ENCODE measurements at places on chromosomes 5 and 9.
A peak's percentile ranks its signal among the peaks of the same experiment; 100 is the strongest.

- DNase-seq, result peak; percentile 61
Measured at GRCh38 chr5:140557136-140557805, at the start of gene SRA1. TSS of gene SRA1 (minus strand) at chr5:140557473. CDS start at chr5:140557452, 21 bp downstream.

- no peak for DNase-seq
Measured at GRCh38 chr9:6232336-6232945, 16.8 kb downstream of the IL33 start.

DNA sequence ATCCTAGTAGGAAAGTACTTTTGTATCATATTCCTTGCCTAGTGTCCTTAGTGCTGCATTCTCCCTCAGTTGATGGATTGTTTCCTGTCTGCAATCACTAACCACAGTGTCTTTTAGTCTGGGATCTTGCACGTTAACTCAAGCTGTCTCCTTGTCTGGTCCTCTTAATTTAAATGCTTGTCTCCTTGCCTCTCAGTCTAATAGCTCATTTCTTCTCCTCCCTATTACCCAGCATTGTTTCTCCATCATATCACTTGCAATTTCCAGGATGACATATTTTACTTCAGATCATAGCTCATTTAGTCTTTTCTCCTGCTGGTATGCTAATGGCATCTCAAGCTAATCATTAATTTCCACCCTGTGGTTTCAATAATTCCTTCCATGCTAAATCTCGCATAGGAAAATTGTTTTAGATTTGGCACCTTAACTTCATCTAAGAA lies 2052.0 kb upstream of the C9orf72 start:
- no peak for DNase-seq

DNA sequence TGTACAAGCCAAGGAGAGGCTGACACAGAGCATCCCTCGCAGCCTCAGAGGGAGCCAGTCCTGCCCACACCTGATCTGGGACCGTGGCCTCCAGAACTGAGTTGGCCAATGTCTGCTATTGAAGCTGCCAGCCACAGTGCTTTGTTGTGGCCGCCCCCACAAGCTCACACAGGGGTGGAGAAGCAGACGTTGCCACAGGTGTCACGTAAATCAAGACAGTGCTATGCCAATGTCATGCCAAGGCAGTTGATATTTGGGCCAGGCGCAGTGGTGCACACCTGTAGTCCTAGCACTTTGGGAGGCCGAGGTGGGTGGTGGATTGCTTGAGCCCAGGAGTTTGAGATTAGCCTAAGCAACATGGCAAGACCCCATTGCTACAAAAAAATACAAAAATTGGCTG lies 17.3 kb upstream of the TERT start:
- no peak for DNase-seq

DNA sequence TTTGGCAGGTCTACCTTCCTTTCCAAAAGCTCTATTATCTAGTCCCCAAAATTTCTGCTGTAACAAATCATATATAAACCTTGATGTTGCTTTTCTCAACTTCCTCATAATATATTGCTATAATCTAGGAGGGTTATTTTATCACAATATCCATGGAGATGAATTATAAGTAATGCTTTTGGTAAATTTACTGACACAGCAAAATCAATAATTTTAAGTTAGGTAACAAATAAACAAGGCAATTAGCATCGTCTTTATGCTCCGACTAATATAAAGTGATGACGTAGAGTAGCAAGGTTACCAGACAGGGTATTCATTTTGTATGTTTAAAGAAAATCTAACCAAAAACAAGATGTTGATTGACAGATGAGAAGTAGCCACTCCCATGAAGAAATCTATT lies 132.3 kb upstream of the ST8SIA4 start:
- no peak for DNase-seq

GRCh38 chr5:1498623-1499416 lies 24.9 kb downstream of the LPCAT1 start:
- DNase-seq, result no peak

GRCh38 chr5:73901455-73901854 lies 275.5 kb downstream of the ARHGEF28 start:
- DNase-seq, result no peak

- no peak for DNase-seq
Measured at GRCh38 chr5:178404987-178405386, 172.4 kb upstream of the PHYKPL start.

GRCh38 chr5:127812570-127812969 lies 109.4 kb downstream of the CCDC192 start:
- no peak for DNase-seq

- no peak for DNase-seq
Measured at GRCh38 chr9:108691614-108692013, 164.2 kb downstream of the ACTL7B start.

GRCh38 chr9:97128919-97129318 lies 90.0 kb upstream of the CTSV start:
- no peak for DNase-seq

- no peak for DNase-seq
Measured at GRCh38 chr5:95934207-95934804, 27.3 kb downstream of the ELL2 start.

- DNase-seq, result no peak
Measured at GRCh38 chr9:69421908-69422801, 97.1 kb downstream of the ENTREP1 start.

- no peak for DNase-seq
Measured at GRCh38 chr5:165227515-165227914, 1722.1 kb downstream of the MAT2B start.

GRCh38 chr9:138060365-138060764 lies 182.8 kb downstream of the CACNA1B start:
- DNase-seq, result no peak

GRCh38 chr5:128099944-128100343 lies 16.4 kb downstream of the SLC12A2 start:
- no peak for DNase-seq

GRCh38 chr5:76331126-76331525 lies 72.0 kb upstream of the IQGAP2 start:
- DNase-seq, result no peak

- DNase-seq, result no peak
Measured at GRCh38 chr5:36058776-36059175, 7.9 kb downstream of the UGT3A2 start.

DNA sequence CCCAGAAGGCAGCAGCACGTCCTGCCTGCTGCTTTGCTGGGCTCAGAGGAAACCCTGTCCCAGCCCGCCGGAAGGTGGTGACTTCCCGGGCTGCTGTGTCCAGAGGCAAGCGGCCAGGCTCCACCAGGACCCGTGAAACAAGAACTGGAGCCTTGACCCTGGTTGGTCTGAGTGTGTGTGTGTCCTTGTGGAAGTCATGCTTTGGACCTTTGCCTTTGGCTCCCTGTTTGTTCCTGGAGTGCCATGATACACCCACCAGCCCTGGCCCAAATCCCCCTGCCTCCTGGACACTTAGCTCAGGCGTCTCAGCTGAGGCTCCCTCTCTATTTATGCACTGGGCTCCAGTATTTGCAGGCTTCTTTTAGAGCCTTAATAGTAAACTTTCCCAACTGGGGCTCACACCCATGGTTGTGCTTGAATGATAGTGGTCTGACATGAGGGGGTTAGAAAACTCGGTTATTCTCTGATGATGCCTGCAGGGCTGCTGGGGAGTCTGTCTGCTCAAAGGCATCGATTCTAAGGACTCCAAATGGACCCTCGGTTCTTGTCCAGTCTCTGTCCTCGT lies 72.2 kb downstream of the C9orf50 start:
- no peak for DNase-seq

GRCh38 chr5:176955895-176956294 lies 50.7 kb downstream of the UIMC1 start:
- no peak for DNase-seq

DNA sequence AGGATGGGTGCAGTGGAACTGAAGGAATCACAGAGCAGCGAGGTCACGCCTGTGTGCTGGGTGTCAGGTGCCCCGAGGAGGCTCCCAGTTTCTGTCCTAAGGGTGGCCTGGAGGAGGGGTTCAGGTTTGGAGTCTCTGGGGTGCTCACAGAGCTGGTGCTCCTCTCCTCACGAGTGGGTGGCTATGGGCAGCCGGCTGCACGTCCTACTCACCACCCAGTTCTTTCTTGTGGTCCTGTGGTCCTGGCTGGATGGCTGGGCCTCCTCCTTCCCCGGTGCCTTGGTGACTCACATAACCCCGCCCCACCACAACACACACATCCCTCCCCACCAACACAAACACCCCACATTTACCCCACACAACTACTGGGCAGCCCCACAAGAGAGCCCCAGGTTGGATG lies 9.9 kb upstream of the PTGS1 start:
- DNase-seq, result no peak

DNA sequence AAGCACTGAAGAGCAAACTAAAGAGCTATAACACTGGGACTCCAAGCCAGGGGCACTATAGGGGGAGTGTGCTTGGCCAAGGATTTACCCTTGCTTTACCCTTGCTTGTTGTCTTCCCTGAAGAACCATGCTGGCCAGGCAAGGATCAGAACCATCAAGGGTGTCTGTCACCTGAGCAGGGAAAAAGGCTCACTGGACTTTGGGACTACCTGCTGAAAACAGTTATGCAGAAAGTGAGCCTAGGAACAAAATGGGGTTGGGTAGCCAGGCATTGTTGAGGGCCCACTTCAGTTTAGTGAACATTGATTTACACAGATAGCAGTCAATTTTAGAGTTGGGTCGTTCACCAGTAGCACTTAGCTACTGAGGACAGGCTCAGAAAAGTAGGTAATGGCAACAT lies 8.0 kb upstream of the TMEM171 start:
- DNase-seq, result no peak

DNA sequence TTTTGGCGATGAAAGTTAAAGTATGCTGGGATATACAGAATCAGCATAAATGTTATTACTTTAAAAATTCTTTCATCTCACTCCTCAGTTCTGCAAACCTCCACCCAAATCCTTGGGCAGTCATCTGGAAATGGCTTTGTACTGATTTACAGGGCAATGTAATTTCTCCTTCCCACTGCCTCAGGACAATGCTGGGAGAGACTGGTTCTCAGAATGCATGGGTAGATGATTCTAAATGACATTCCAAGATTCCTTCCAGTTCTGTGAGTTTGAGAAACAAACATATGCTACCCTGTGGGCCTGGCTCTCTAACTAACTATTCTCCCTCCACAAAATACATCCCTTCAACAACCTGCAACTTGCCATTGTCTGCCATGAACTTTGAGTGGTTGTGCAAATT lies 7.5 kb upstream of the PSAT1 start:
- no peak for DNase-seq

DNA sequence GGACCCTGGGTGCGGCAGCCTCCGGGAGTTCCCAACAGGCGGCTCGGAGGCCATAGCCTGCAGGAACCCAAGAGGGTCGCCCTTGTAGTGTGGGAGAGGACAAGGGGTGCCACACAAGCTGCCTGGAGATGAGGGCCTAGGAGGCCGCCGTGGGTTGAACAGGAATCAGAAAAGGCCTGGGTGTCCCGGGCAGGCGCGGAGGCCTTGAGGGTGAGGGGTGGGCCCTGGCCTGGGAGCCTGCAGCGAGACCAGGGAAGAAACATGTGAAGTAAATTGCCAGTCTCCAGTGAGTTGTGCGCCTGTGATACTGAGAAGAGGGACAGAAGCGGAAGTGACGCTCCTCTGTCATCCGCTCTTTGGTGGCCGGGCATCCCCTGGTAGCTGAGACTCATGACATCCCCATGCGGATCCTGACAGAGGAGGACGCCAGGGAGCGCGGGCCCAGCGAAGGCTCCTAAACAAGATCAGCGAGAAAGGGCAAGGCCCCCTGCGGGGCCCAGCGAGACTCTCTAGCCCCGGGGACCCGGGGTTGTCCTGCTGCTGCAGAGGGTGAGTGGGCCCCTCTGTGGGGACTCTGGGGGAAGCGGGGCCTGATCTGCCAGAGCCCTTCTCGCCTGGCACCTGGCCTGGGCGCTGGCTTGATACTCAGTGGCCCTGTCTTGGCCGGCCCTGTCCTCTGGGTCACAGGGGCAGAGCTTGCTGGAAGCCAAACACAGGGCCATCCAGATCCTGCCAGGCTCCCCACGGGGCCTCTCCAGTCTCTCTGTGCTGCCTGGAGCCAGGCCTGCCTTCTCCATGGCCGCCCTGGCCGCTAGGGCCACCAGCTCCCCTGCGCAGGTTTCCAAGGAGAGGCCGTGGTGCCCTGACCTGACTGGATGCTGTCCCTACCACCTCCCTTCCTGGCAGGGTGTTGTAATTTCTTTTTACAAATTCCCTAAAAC lies 788.4 kb downstream of the TLE4 start:
- no peak for DNase-seq

GRCh38 chr5:113233606-113234005 lies 201.2 kb downstream of the TSSK1B start:
- no peak for DNase-seq

GRCh38 chr9:126999315-127000068 lies 84.9 kb downstream of the RALGPS1 start:
- DNase-seq, result no peak

DNA sequence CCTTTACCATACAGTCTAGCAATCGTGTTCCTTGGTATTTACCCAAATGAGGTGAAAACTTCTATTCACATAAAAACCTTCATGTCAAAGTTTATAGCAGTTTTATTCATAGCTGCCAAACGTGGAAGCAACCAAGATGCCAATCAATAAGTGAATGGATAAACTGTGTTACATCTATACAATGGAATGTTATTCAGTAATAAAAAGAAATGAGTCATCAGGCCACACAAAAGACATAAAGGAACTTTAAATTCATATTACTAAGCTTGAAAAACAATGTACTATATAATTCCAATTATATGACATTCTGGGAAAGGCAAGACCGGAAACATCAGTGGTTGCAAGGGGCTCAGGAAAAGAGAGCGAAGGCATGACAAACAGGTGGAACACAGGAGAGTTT lies 679.9 kb downstream of the ISL1 start:
- DNase-seq, result no peak

- DNase-seq, result no peak
Measured at GRCh38 chr5:68898951-68899471, 194.8 kb upstream of the SLC30A5 start.

GRCh38 chr5:168961681-168962080 lies 339.3 kb downstream of the SLIT3 start:
- DNase-seq, result no peak

- no peak for DNase-seq
Measured at GRCh38 chr9:35828716-35829083, at the start of gene FAM221B. TSS of gene FAM221B (minus strand) at chr9:35828732. CDS start at chr9:35826161, 2,571 bp downstream.

GRCh38 chr9:98970532-98971041 lies 26.9 kb downstream of the COL15A1 start:
- DNase-seq, result no peak

GRCh38 chr9:26326563-26326962 lies 566.0 kb downstream of the CAAP1 start:
- DNase-seq, result peak; percentile 26

DNA sequence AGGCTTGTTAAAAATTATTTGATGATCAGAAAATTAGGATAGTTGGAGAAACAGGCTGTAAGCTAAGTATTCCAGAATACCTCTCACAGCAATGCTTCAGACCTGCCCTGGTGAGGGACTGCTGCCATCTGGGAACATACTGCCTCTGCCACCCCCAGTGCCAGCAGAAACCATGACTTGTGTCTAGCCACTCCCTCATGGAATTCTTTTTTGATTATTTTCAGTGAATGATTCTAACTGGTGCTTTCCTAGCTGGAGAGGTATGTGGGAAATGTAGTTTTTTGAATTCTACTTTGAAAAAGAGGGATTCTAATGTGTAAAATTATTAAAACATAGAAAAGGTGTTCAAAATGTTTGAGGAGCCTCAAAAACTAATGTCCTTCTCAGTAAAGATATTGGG lies 126.3 kb downstream of the HMHB1 start:
- no peak for DNase-seq
